Stimulated activated CD8-positive, alpha-beta memory T cell treated with anti-CD3 and anti-CD28 coated beads, Interleukin-2, amount 100 ng/mL, for 1 hour (primary cell): ENCODE measurements at places on chromosomes 4 and X.

DNA sequence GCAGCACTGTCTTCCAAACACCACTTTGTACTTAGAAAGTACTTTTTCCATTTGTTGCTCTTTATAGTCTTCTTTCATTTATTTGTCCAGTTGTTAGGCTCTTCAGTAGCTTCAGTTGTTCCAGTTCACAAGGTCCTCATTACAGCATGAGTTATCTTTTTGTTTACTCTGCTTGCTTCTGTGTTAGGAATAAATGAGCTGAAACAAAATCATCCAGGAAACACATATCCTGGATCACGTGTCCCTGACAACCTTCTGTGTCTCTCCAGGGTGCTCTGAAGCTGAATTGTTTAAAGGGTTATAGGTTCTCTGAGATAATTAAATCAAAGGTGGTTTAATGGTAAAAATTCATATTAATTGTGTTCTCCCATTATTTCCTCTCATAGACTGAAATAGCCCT lies 19.9 kb upstream of the KLHL8 start:
- DNase-seq: no peak

DNA sequence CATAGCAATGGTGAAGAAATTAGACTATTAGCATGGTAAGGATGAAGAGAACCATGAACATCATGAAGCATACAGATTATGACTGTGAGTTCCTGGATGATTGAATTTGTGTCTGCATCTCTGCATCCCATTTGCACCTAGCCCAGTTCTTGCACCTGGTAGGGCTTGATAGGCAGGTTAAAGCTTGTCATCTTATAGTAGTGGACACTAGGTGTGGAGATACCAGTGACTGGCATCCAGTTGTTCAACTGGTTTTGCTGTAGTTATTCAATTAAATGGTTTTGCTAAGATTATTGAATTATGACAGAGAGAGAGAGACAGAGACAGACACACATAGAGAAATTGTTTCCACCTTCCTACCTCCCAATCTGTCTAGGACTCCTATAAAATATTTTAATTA lies 5.0 kb downstream of the ADH7 start:
- no peak for DNase-seq

DNA sequence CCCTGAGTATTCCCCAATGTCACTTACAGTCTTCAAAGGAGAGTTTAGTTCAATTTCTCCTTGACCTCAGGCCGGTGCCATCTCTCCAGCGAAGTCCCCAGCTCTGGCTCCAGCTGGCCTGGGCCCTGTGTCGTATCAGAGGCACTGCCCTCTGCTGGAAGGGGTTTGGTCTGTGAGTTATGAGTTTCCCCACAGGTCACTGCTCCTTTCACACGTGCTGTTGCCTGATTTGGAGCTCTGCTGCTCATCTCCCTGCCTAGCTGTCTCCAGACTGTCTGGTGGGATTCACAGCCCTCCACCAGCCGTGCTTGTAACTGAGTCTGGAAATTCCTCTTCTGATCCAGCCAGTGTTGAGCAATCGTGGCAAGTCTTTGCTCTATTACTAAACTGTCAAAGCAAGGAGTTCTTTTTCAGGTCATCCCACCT lies at the start of gene RAP2C:
Gene RAP2C, minus strand, starts transcription at position 105 of the 426 bp plus-strand sequence. CDS start 2,179 bp downstream, outside the sequence.
- peak; percentile 14 for DNase-seq

DNA sequence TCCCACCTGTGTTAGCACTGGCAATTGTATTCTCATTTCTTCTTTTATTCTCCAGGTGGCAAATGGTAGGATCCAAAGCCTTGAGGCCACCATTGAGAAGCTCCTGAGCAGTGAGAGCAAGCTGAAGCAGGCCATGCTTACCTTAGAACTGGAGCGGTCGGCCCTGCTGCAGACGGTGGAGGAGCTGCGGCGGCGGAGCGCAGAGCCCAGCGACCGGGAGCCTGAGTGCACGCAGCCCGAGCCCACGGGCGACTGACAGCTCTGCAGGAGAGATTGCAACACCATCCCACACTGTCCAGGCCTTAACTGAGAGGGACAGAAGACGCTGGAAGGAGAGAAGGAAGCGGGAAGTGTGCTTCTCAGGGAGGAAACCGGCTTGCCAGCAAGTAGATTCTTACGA lies 176.9 kb downstream of the PTTG2 start:
- DNase-seq: no peak

DNA sequence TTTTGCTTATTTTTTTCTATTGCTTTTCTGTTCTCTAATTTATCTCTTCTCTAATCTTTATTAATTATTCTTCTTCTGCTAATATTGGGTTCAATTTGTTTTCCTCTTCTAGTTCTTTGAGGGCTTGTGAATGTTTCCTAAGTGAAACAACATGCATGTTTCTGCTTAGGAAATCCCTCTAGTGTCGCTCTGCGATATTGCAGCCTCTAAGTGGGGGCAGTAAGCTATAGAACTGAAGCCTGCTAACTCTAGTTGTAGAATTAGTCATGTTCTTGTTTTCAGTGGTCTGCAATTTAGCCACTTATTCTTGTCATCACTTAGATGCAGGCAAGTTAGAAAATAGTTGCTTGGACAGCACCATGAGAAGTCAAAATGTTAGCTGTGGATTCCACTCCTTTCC lies 222.6 kb downstream of the SPIN4 start:
- DNase-seq: no peak

- DNase-seq: no peak
Measured at GRCh38 chr4:165626316-165626715, 246.7 kb upstream of the TLL1 start.

- DNase-seq: no peak
Measured at GRCh38 chr4:80058740-80059139, 14.3 kb downstream of the ANTXR2 start.

DNA sequence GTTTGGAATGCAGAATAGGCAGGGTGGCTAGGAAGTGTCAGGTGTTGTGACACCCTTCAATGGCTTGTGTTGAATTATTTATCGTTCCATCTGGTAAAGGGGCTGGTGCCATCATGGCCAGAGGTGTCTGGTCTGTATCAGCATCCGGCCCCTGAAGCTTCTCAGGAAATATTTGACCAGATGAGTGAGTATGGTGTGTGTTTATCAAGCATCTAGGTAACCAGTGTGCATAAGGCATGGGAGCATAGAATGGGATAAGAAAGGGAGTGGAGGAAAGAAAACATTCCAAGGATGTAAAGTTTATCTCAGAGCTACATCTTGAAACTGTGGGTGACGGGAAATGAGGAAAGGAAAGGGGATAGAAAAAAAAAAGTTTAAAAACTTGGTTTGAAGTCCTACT lies 109.4 kb downstream of the KLHL4 start:
- DNase-seq: no peak

GRCh38 chr4:34732176-34732950 lies 1512.0 kb downstream of the ARAP2 start:
- no peak for DNase-seq

- no peak for DNase-seq
Measured at GRCh38 chr4:141642063-141642462, 5.7 kb downstream of the IL15 start.

GRCh38 chr4:166875821-166876220 lies 358.5 kb downstream of the SPOCK3 start:
- DNase-seq: no peak

GRCh38 chrX:95044331-95044730 lies 1370.3 kb downstream of the FAM133A start:
- no peak for DNase-seq
